ENCODE measurements at places on chromosomes 5 and 9. TPM values are rescaled to one million over a fixed set of nuclear protein-coding genes. Genes with fewer than 3 reads are reported as not detected.
A peak's percentile ranks its signal among the peaks of the same experiment; 100 is the strongest.

GRCh38 chr9:85559526-85559925, 182.2 kb downstream of the AGTPBP1 start:
- H3K36me3 ChIP-seq = no peaks in the 10 kb centered on the region
- DNase-seq = no peak
- H3K4me3 ChIP-seq = no peak overlapping the region
- no peaks in the 10 kb centered on the region for H3K4me1 ChIP-seq

- no peak overlapping the region for H3K27ac ChIP-seq
- no peak overlapping the region for H3K4me3 ChIP-seq
- peaks cover 3% of the 10 kb centered on the region for H3K4me1 ChIP-seq
- no peak for DNase-seq
- H3K36me3 ChIP-seq = no peaks in the 10 kb centered on the region
- H3K27me3 ChIP-seq = no peaks in the 10 kb centered on the region
Measured at GRCh38 chr5:127907907-127908306, 175.7 kb upstream of the SLC12A2 start.

DNA sequence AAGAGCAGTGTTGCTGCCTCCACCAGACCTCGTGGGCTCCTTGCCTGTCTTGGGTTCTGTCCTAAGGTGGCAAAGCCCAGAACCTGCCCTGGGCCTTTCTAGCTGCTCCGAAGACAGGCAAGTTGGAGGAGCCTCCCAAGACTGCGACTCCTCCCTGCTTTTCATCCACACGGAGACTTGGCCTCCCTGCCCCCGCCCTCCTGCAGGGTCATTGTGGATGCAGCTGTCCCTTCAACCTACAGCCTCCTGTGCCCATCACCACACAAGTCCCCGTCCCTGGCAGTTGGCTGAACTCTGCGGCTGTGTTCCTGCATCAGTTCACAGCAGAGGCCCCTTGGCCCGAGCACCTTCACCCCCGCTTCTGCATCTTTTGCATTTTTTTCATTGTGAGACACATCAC, 59.2 kb downstream of the WNK2 start:
- no peak for DNase-seq
- H3K27me3 ChIP-seq = no peaks in the 10 kb centered on the region
- no peaks in the 10 kb centered on the region for H3K4me1 ChIP-seq

- no peaks in the 10 kb centered on the region for H3K27me3 ChIP-seq
- H3K4me3 ChIP-seq = no peak overlapping the region
- no peak overlapping the region for H3K27ac ChIP-seq
- DNase-seq = no peak
- H3K36me3 ChIP-seq = no peaks in the 10 kb centered on the region
Measured at GRCh38 chr9:85603936-85604335, 137.8 kb downstream of the AGTPBP1 start.

GRCh38 chr5:80961376-80962281, 1.5 kb downstream of the RASGRF2 start:
- no peaks in the 10 kb centered on the region for H3K4me1 ChIP-seq
- H3K4me3 ChIP-seq = peak overlapping the region; percentile 57
- H3K27me3 ChIP-seq = no peaks in the 10 kb centered on the region
- DNase-seq = no peak
- peak overlapping the region; percentile 83 for H3K27ac ChIP-seq

DNA sequence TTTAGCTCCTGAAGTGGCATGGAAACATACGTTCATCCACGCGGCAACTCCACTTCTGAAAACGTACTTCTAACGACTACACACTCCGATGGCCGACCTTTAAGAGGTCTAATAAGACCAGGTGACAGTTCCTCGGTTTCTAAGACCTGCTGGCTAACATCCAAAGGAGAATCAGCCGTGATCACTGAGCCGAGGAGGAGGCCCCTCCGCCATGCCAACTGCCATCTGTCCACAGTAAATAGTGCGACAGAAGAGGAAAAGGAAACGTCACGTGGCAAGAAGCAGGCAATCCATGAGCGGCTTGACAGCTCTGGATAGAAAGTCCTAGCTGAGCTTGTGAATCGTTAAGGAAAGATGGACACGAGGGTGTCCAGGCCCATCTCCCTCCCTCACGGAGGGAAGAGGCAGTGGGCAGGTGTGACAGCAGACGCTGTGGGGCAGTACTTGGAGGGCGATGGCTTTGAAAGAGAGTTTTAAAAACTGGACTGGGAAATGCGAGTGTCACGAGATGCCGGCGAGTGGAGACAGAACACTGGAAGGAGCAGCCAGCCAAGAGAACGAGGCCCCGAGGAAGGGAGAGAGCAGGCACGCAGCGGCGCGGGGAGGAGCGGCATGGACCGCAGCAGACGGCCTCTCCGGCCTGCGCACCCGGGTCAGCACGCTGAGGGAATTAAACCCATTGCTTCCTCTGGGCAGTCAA, 66.7 kb upstream of the TBC1D9B start:
- peaks cover 43% of the 10 kb centered on the region for H3K36me3 ChIP-seq
- no peaks in the 10 kb centered on the region for H3K27me3 ChIP-seq
- no peak overlapping the region for H3K4me3 ChIP-seq
- DNase-seq = no peak
- H3K4me1 ChIP-seq = no peaks in the 10 kb centered on the region

DNA sequence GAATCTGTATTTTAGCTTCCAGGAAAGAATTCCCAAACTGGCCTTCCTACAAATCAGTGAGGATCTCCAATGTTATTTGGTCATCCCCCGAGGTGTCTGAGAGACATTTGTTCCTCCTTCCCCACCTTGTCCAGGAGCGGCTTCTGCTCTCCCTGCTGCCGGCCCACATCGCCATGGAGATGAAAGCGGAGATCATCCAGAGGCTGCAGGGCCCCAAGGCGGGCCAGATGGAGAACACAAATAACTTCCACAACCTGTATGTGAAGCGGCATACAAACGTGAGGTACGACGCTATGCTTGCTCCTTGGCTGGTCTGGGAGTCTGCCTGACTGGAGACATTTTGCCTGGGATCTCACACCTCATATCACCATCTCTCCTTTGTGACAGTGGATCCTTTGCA, 160.4 kb downstream of the CFAP90 start:
- H3K4me3 ChIP-seq = no peak overlapping the region
- H3K36me3 ChIP-seq = no peaks in the 10 kb centered on the region
- no peak for DNase-seq
- no peaks in the 10 kb centered on the region for H3K27me3 ChIP-seq

DNA sequence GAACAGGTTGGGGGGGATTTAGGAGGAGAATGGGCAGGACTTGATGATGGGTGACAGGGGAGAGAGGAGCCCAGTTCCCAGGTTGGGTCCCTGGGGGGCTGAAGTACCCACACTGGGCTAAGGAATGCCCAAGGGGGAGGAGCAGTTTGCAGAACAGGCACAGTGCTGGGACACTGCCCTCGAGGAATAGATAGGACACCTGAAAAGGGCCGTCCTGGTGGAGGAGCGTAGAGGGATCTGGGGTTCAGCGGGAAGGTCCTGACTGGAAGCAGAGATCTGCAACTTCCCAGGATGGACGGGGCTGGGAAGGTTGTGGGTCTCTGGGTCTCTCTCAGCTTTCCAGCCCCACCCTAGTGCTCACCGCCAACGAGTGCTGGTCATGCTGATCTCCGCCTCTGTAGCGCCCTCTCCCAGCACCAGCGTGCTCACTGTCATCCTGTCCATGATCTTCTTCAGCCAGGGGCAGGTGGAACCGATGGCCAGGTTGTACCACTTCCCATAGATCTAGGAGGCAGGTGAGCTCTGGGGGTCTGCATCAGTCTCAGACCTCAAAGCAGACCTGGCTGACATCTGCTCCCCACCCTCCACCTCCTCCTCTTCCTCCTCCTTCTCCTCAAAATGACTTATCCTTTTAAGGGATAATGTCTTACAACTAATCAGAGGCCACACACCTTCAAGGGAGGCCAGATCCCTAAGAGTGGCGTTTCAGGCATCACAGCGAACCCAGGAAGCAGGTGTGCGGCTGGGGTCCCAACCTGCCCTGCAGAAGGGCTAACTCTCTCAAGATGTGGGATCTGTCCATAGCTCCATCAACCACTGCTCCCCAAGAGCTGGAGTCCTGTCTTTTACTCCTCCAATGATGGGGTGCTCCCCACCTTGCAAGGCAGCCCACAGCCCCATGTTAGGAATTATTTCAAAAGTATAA, 1.6 kb downstream of the AMBP start:
- H3K36me3 ChIP-seq = no peaks in the 10 kb centered on the region
- no peak for DNase-seq
- H3K27ac ChIP-seq = no peak overlapping the region

Gene IL9
- not detected for total RNA-seq

Gene LOX
- total RNA-seq = 11.6 TPM

Gene PCDHGA6
- total RNA-seq = 5.3 TPM

Gene PCDHGA2
- 7.7 TPM for total RNA-seq

Gene SOWAHA
- total RNA-seq = not detected

Gene N4BP3
- total RNA-seq = 0.85 TPM

Gene RGS14
- 6.8 TPM for total RNA-seq

Gene GFRA3
- total RNA-seq = 0.85 TPM

Gene CBY3
- not detected for total RNA-seq

Gene EIF4E1B
- not detected for total RNA-seq

Gene FUT7
- total RNA-seq = not detected

Gene IFNB1
- total RNA-seq = not detected

Measured in right atrium auricular region (tissue), 2 donors.